Testis (tissue), 5 donors: ENCODE measurements at places on chromosomes 1 and 21. TPM values are rescaled to one million over a fixed set of nuclear protein-coding genes. Genes with fewer than 3 reads are reported as not detected.

DNA sequence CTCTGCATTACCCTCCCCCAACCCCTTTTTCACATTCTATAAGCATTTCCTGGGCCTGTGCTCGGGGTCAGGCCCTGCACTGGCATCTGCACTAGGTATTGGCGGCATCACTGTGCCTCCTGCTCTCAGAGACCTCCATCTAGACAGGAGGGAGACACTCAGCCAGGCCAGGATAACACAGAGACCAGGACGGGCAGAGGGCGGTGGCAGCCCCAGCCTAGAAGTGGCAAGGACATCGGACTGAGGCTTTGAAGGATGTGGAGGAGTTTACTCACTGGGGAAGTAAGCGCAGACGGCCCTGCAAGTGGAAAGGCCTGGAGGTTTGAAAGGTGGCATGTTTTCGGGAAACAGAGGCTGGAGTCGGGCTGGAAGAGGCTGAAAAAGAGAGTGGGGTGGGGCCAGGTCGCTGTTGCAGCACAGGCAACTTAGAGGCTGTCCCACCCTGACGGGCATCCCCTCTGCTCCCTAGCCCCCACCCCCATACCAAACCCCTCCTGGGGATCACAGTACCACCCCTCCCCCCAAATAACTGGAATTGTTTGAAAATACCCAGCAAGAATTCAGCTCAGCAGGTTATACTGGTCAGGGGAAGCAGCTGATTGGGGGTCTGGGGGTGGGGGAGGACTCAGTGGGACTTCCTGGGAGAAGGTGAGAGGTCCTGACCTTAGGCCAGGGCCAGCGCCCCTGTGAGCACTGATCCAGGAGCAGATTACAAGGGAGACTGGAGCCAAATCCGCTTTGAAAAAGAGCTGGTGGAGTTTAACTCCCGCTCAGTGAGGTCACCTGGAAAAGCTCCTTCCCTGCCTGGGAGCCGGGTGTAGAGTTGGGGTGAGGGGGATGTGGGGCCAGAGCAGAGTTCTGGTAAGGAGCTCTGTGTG, 121.8 kb upstream of the WNT4 start:
- H3K36me3 ChIP-seq = no peaks in the 10 kb centered on the region
- no peak overlapping the region for H3K4me3 ChIP-seq
- no peak for DNase-seq

Gene REN
- not detected for total RNA-seq

Gene KRTAP7-1
- 0.81 TPM for total RNA-seq

Gene TP73
- total RNA-seq = 1.5 TPM

GRCh38 chr1:75742047-75742625, 17.6 kb downstream of the ACADM start:
- no peaks in the 10 kb centered on the region for H3K36me3 ChIP-seq

GRCh38 chr21:33020558-33021100, 5.1 kb upstream of the OLIG2 start:
- no peaks in the 10 kb centered on the region for H3K36me3 ChIP-seq
- DNase-seq = no peak
- H3K27me3 ChIP-seq = peaks cover 6% of the 10 kb centered on the region
- peak overlapping the region; percentile 21 for H3K4me3 ChIP-seq
- peaks cover 21% of the 10 kb centered on the region for H3K4me1 ChIP-seq

DNA sequence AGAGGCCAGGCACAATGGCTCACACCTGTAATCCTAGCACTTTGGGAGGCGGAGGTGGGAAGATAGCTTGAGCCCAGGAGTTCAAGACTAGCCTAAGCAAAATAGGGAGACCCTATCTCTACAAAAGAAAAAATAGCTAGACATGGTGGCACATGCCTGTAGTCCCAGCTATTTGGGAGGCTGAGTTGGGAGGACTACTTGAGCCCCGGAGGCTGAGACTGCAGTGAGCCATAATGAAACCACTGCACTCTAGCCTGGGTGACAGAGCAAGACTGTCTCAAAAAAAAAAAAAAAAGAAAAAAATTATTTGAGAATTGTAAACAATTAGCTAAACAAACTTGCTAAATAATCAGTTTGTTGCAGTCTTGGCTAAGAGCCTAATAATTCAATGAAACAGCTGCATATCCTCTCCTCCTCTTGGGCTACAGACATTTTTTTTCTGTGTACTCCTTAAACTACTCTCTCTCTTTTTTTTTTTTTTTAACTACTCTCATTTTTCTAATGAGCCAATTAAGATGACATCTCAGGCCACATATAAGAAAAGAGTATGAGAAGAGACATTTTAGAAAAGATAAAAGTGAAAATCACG, 10.5 kb upstream of the DNAJB4 start:
- H3K4me3 ChIP-seq = no peak overlapping the region
- no peak for DNase-seq
- H3K4me1 ChIP-seq = no peaks in the 10 kb centered on the region

- H3K27ac ChIP-seq = no peak overlapping the region
- no peaks in the 10 kb centered on the region for H3K36me3 ChIP-seq
- H3K4me3 ChIP-seq = no peak overlapping the region
Measured at GRCh38 chr1:28326984-28327383, 1.9 kb upstream of the MED18 start.

GRCh38 chr1:241413974-241414373, 57.0 kb upstream of the RGS7 start:
- no peaks in the 10 kb centered on the region for H3K36me3 ChIP-seq
- H3K27ac ChIP-seq = no peak overlapping the region
- H3K4me1 ChIP-seq = no peaks in the 10 kb centered on the region
- no peak for DNase-seq
- no peaks in the 10 kb centered on the region for H3K27me3 ChIP-seq
- no peak overlapping the region for H3K4me3 ChIP-seq
